ENCODE measurements at places on chromosomes 1 and 21.

GRCh38 chr21:45088116-45088515 lies 13.7 kb downstream of the ADARB1 start:
- no peak for DNase-seq

- no peak for DNase-seq
Observed at GRCh38 chr21:39604951-39605350, 7.8 kb upstream of the B3GALT5 start.

- no peak for DNase-seq
Observed at GRCh38 chr1:84121360-84121759, 22.7 kb upstream of the PRKACB start.

DNA sequence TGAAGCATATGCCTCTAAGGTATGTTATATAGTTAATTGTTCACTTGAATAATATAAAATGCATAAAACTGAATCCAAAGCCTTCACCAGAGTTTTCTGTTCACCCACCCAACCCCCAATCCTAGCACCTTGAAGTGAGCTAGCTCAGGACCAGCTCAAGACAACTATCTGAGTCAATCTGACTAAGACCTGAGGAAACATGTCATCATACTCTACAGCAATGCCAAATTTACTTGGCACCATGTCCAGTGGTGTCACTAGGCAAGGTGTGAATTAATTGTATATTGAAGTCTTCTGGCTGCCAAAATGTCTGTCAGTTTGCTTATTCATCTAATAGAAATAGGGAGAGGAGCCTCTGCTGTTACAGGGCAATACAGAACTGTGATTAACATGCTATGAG lies 3.8 kb downstream of the DNASE2B start:
- DNase-seq = no peak

- no peak for DNase-seq
Observed at GRCh38 chr1:220336391-220337031, 64.3 kb upstream of the RAB3GAP2 start.

- DNase-seq = no peak
Observed at GRCh38 chr1:225909477-225909876, 14.6 kb downstream of the PYCR2 start.

- DNase-seq = no peak
Observed at GRCh38 chr1:43293896-43294760, 6.7 kb upstream of the TIE1 start.

DNA sequence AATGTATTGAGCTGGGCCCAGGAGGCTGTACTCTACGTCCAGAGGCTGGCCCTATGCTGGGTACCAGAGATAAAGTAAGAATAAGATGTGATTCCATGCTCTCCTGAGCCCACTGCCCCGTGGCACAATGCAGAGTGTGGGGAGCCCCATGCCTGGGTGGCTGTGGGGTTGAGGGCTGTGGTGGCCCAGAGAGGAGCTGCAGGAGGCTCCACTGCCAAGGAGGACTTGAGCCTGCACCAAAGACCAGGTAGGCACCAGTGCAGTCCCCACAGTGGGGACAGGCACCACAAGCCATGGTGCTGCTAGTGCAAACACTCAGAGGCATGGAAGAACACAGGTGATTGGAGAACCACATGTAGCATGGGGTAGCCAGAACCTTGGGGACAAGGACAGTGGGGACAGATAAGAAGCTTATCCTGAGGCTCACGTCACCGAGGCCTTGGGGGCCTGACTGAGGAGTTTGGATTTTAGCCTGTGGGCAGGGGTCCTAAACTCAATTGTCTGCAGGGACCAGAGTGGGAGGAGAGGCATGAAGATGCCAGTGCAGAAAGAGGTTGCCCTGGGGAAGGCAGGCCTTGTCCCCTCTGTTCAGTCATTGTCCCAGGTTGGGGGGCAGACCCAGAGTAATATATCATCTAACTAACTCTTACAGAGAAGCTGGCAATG lies 21.9 kb upstream of the EPS8L3 start:
- DNase-seq = no peak

DNA sequence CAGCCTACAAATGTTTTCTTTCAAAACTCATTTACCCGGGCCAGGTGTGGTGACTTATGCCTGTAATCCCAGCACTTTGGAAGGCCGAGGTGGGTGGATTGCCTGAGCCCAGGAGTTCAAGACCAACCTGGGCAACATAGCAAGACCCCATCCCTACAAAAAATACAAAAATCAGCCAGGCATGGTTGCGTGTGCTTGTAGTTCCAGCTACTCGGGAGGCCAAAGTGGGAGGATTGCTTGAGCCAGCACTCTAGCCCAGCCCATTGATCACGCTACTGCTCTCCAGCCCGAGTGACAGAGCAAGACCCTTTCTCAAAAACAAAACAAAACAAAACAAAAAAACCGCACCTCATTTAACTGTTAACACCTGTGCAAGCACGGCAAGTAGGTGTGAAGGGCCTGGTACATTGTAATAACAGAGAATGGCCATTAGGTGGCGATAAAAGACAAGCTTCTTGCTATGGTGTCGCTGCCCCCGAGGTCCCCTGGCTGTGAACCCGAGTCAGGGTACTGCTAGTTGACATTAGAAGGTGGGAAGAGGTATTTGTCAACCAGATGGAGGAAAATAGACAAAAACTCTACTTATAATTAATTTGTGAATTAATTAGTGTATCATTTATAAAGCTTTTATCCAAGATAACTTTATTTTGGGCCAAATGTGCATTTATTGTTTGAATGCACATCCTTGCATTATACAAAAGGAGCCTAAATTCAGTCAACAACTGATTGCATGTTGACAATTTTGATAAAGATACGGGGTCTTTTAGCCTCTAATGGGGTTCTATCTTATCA lies 66.5 kb downstream of the SH3BGR start:
- peak; percentile 80 for DNase-seq

DNA sequence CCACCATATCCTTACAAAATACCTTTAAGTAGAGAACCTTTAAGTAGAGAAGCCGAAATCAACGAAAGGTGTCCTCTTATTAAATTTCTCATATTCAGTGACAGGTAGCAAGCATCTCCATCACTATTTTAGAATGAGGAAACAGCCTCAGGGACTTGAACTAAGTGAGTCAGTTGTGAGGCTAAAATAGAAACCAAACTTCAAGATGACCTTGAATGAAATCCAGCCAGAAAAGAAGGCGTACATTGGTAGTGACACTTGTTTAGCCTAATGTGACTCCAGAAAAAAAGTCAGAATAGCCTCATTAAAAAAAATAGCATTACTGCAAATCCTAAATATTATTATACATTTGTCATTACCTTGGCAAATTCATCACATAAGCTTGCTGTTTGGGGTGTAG lies 20.1 kb downstream of the RGS8 start:
- no peak for DNase-seq

DNA sequence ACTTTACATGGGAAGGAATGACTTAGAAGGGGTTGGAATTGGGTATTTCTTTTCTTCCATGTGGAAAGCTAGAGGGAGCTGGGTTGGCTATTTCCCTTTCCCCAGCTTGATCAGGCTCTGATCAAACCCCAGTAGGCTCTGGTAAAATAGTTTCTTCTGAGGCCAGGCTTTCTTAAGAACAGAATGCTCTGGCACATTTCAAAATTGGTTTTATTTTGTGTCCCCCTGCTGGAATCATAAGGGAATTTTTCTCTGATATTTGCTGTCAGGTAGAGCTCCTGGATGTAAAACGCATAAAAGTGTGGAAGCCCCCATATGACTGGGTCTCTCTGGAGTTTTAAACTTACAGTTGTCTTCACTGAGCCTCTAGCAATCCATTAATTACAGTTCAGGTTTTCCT lies 17.1 kb upstream of the APOBEC4 start:
- DNase-seq = no peak

DNA sequence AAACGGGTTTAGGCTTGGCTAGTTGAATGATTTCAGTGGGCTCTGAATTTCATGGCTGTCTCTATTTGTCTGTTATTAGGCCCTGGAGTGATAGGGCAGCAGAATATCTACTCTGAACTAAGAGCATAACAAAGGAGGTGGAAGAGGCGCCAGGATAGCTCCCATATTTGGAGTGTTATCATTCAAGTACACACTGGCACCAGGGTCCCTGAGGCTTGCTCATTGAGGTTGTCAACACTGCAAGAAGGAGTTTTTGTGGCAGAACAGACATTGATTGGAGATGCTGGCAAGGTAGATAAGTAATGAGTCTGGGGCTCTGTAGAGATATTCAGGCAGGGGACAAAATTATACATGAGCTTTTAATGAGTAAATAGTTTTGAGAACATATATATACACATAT lies 1748.4 kb downstream of the MRPL39 start:
- no peak for DNase-seq

DNA sequence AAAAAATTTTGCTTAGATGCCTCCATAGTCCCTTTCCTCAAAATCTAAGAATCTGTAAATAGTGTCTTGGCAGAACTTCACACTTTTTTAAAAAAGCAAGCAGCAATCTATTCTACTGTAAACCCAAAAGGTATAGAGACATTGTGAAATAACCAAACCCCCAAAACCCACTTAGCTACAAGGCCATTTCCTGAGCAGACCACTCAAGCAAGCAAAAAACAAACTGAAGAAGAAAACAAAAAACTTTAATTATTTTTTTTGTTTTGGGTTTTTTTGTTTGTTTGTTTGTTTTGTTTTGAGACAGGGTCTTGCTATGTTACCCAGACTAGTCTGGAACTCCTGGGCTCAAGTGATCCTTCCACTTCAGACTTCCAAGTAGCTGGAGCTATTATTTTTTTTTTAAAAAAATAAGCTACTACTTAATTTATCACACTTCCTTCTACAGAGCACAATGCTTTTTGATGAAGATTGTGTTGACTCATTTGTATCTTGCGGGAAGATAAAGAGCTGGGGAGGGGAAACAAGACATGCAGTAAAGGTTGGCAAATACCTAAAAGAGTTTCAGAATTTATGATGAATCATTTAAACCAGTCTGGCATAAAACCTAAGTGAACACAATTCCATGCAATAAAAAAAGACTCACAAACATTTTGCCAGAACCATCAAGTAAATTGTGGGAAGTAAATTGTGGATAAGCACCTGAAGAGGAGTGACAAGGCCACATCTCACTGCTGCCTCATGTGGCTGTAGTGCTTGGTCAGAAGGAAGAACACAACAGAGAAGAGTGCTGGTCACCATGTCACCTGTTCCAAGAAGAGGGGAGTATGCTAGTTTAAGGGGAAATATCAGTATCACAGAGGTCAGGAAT lies 2.7 kb upstream of the PTPN22 start:
- DNase-seq = no peak

DNA sequence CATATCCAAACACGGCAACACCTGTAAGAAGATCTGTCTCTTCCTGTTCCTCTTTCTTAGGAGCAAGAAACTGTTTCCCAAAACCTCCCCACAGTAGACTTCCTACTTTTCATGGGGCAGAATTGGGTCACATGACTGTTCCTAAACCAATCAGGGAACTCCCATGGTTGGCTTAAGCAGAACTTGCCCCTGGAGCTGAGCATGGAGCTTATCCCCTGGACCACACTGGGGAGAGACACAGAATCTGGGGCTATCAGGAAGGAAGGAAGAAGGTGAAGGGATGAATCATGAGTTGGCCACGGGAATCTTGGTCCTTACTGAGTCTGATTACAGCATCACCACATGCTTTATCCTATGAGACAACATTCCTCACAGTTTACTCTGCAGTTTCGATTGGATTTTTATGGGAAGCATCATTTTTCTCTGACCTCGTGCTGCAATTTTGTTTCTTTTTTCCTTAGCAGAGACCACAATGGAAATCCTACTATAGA lies 81.8 kb downstream of the CDC7 start:
- DNase-seq = no peak

GRCh38 chr1:117895482-117896114 lies 33.8 kb downstream of the GDAP2 start:
- peak; percentile 74 for DNase-seq

- DNase-seq = no peak
Observed at GRCh38 chr1:34617321-34618118, 137.3 kb upstream of the GJB5 start.

DNA sequence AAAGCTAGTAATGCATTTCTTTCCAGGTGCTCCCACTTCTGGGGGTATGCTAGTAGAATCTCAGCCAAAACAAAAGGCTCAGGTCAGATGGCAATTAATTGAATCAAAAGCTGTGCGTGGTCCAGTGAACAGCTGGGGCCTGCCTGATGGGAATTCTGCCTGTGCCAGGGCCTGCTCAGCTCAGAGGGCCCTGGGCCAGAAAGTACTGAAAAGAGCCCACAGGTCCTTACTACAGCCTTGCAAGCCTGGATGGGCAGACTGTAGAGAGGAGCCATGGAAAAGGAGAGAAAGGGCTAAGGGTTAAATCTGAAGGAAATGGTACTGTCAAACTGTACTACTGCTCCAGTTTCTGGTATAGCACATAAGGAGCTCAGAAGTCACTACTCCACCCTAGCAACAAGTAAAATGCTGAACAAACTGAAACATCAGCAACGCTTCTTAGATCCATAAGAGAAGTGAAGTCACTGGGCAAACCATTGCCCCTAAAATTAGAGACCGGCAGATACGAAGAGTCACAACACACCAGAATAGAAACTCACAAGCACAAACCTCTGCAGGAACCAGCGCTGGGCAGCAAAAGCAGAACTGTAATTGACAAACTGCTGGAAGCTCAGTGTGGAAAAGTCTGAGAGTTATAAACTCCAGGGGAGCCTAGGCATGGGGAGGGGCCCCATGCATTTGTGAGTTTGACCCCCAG lies 121.1 kb upstream of the SYT6 start:
- DNase-seq = peak; percentile 48

GRCh38 chr1:28840928-28841544 lies 29.1 kb downstream of the OPRD1 start:
- DNase-seq = no peak

DNA sequence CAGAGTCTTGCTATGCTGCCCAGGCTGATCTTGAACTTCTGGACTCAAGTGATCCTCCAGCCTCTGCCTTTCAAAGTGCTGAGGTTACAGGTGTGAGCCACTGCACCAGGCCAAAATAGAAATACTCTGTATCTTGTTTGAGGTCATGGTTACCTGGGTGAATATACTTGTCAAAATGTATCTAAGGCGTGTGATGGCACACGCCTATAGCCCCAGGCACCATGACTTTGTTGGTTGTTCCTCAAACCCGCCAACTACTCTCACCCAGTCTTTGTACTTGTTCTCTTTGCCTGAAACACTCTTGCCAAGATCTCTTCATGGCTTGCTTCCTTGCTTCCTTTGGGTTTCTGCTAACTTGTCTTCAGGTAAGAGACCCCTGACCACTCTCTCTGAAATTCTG lies 38.0 kb upstream of the RGS5 start:
- DNase-seq = no peak

GRCh38 chr21:31730712-31731055 lies 1.2 kb downstream of the SCAF4 start:
- peak; percentile 15 for DNase-seq

DNA sequence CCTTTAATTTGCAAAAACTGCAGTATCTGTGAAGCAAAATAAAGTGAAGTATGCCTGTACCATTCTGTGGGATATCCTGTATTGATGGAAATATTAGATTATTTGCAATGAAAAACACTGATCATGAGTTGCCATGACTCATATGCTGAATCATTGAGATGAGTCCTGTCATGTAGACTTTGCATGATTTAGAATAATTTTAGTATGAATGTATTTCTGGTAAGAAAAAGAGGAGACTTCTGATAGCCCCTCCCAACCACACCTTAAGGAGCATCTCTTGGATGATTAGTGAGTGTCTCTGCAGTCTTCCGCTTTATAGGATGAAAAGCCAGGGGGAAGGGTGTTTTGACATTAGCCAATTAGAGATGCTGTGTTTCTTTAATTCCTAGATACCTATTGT lies 55.2 kb upstream of the PTGS2 start:
- no peak for DNase-seq

- no peak for DNase-seq
Observed at GRCh38 chr1:110667776-110668175, 7.0 kb downstream of the KCNA3 start.
